Hematopoietic multipotent progenitor cell treated with erythropoietin and hydrocortisone succinate and interleukin-3 and kit ligand, for 8 days (in vitro differentiated cells): ENCODE measurements at places on chromosomes 6 and 20.

- DNase-seq, result no peak
These were observed 27.8 kb downstream of the LRRC1 start for GRCh38 chr6:53822401-53823125.

- DNase-seq, result peak; percentile 7
These were observed 964 bp downstream of the RPL10A start for GRCh38 chr6:35468980-35469750.

DNA sequence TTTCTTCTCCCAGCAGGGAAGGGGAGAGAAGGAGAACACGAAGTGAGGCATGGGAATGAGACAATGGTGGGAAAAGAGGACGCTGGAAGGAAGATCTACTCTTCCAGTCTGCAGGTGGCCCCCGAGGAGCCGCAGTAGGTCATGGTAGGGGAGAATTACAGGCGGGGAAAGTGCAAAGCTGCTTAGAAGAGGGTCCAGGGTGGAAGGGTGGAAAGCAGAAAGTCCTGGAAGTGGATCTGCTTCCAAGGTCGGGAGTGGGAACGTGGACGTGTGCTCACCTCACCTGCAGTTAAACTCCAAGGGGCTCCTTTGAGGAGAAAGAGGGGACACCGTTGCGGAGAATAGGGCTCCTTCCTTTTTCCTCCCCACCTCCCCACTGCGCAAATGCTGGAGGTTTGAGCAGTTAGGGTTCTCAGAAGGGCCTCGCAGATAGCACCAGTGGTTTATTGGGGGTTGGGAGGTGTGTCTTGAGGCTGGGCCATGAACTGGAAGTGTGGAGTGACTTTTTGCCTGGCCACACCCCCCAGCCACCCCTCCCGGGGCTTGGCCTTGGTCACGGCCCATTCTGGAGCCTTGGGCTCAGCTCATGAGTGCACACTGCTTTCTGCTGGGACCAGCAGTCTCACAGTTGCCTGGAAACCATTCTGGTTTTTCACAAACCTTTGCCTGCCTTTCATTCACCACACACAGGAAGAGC, 100.4 kb upstream of the MLN start:
- peak; percentile 17 for DNase-seq

- DNase-seq, result no peak
These were observed 145.1 kb downstream of the KIF16B start for GRCh38 chr20:16428112-16428511.

- peak; percentile 92 for DNase-seq
These were observed 14.3 kb downstream of the KLHL31 start for GRCh38 chr6:53651205-53651763.

GRCh38 chr6:139370283-139370998, 4.0 kb downstream of the CITED2 start:
- DNase-seq, result peak; percentile 20

DNA sequence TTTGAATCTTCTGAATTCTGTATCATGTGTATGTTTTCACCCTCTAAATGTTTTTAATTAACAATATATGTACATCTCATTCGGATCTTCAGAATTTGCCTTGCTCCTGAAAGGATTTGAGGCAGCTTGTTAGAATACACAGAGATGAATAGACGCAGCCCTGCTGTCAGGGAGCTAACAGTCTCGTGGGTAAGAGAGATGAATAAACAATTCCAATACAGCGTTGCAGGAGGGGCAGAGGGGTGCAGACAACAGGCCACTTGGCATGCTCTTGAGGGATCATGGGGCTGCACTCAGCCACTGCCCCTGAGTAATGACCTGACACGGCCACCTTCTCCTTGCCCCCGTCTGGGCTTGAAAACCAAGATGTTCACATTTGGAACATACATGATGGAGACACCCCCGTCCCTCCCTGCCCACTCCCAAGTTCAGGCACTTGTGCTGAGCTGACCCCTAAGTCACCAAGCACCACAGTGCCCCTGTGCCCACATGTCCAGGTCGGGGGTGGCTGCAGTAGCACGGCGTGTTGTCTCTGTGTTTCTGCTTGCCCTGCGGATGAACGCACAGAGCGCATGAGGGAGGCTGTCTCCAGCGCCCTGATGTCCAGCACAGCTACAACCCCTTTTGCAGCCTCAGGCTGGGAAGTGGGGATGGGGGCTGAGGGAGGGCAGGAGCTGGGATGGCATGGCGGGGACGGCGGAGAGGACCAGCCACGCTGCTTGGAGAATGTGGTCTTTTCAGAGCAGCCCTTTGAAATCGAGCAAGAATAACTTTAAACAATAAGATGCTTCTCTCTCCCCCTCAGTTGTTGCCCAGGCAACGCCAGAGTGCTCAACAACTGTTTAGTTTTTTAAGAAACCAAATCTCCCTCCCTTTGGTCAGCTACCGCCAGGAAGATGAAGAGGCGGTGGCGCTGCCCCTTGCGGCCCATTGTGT, 33.0 kb upstream of the CDH22 start:
- no peak for DNase-seq

- no peak for DNase-seq
These were observed 110.0 kb upstream of the SSTR4 start for GRCh38 chr20:22924949-22925612.
